ENCODE measurements at places on chromosomes 2 and 18.

DNA sequence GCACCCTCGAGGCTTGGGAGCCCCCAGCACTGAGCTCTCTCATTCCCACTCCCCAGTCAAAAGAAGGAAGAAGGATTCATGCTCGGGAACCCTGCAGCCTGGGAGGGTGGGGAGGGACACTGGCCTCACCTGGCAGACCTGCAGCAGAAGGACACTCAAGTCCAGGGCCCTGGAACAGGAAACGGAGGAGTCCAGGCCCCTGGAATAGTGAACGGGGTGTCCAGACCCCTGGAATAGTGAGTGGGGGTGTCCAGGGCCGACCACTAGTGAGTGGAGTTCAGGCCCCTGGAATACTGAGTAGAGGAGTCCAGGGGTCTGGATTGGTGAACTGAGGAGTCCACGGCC is 292.5 kb downstream of the NDUFA10 start:
- no peak for DNase-seq

DNA sequence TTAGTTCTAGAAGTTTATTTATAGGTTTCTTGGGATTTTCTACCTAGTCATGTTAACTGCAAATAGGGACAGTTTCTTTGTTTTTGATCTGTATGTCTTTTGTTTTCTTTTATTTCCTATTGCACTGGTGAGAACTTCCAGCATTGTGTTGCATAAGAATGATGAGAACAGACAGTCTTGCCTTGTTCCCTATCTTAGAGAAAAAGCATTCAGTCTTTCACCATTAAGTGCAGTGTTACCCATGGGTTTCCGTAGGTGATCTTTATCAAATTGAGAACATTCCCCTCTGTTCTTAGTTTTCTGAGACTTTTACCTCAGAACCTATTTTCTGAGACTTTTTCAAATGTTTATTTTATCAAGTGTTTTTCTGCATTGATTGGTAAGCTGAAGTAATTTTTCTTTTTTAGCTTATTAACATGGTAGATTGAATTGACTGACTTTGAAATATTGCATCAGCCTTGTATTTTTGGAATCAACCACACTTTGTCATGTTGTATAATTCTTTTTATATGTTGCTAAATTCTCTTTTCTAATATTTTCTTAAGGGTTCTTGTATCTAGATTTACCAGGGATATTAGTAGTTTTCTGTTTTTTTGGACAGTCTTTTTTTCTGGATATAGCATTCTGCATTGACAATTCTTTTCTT is 17.2 kb downstream of the MFSD6 start:
- DNase-seq = no peak

GRCh38 chr2:20577495-20578235 is 73.2 kb downstream of the HS1BP3 start:
- no peak for DNase-seq

DNA sequence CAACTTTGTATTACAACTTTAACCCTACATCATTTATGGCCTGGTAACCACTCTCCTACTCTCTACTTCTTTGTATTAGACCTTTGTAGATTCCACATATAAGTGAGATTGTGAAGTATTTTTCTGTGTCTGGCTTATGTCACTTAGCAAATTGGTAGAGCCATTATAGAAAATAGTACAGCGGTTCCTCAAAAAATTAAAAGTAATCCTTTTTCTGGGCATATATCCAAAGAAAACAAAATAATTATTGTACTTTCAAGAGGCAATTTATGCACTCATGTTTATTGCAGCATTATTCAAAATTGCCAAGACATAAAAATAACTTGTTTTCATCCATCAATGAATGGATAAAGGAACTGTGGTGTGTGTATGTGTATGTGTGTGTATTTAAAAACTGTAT is 537.5 kb upstream of the FSIP2 start:
- DNase-seq = no peak

DNA sequence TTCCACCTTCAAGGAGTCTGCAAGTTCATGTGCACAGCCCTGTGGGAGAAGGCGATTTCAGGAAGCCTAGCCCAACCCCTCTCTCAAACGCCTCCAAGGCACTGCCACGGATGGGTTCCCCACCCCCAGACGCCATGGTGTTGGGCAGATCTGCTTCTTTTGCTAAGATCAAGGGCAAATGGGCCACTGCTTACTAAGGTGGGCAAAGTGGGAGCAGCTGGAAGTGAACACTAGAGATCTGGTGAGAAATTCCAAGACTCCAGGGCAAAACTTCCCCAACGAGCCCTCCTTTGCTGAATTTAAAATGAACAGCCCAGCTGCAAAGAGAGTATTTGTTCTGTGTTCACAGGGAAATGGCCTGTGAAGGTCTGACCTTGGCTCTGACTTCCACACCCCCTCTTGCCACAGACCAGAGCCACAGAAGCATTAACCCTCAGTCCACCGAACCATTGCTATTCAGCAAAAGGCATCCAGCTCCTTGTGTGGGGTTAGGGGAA is 45.1 kb upstream of the ZBTB7C start:
- DNase-seq = no peak

DNA sequence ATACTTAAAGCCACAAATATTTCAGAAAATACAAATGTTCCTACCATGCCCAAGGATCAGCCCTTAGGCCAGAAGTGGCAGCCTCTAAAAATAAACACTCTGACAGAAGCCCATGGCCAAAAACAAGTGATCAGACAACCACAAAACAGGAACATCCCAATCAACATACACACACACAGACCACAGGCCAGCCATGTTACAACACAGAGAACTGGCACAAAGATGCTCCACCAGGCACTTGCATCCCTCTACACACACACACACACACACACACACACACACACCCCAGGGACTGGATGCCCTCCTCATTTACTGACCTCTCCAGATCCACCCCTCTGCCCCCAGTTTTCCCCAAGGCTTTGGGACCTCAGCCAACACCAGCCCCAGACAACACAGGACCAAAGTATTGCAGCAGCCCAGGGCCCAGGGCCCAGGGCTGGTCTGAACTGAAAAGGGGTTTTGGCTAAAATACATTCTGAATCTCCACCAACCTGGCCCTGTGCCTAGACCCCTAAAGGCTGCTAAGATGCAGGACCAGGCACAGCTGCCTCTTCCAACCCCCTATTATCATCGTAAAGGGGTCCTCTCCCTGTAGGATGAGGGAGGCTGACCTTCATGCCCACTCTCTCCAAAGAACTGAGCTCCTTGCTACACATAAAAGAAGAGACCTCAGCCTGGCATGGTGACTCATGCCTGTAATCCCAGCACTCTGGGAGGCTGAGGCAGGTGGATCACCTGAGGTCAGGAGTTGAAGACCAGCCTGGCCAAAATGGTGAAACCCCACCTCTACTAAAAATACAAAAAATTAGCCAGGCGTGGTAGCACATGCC is 151.4 kb downstream of the TNS1 start:
- DNase-seq = no peak

- DNase-seq = peak; percentile 63
Measured at GRCh38 chr2:206981739-206982340, 42.5 kb downstream of the CPO start.

GRCh38 chr18:13235981-13236380 is 17.4 kb downstream of the LDLRAD4 start:
- DNase-seq = peak; percentile 79

DNA sequence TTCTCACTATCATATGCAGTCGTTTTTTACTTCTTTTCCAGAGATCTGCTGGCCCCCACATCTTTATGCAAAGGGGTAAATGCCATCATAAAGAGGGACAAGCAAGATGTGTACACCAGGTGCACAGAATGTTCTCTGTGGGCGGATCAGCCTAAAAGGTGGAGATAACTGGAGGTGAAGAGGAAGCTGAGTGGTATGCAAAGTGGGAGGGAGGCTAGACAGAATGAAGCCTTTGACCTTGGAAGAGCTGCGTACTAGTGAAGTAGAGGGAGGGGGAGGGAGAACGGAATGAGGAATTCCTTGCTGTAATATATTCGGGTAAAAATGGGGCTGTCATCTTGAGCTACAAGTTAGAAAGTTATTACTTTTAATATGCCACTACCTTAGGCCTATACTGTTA is 287.5 kb upstream of the VRK2 start:
- DNase-seq = no peak

GRCh38 chr2:233810385-233810784 is 32.3 kb downstream of the MROH2A start:
- no peak for DNase-seq

DNA sequence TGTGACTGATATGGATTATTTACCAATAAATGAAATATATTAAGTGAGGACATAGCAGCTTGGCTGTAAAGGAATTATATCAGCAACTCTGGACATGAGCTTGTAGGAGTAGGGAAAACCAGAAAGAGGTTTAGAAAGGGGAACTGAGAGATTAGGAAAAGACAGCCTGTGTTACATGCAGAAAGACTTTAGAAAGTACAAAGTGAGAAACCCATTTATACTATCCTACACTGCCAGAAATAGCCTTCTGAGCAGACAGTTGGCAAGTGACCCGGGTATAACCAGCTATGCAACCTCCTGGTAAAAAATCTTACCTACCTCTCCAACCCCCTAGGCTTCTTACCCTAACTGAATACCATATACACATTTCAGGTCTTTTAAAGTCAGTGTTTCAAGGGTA is 134.1 kb downstream of the ANKRD44 start:
- DNase-seq = no peak

GRCh38 chr2:227608561-227609338 is 5.9 kb downstream of the SCYGR3 start:
- DNase-seq = no peak

DNA sequence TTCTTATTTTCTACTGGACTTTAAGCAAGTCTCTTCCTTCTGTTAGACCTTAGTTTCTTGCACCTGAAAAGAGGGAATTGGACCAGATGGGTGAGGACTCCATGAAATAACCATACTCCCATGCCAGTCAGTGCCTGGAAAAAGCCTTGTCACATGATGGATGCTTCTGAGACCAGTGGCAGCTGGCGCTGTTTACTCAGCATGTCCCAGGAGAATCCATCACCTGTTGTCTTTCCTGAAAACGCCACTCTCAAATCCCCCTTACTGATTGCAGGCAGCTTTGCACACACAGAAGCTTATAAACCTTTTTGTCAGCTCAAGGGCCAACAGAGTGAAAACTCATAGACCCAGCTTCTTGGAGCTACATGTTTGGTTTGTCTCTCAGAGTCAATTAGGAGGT is 117.6 kb downstream of the POLE4 start:
- peak; percentile 99 for DNase-seq

- DNase-seq = peak; percentile 72
Measured at GRCh38 chr2:197191177-197191939, 119.2 kb downstream of the ANKRD44 start.

- no peak for DNase-seq
Measured at GRCh38 chr18:74832999-74833398, 235.3 kb downstream of the ZNF407 start.

DNA sequence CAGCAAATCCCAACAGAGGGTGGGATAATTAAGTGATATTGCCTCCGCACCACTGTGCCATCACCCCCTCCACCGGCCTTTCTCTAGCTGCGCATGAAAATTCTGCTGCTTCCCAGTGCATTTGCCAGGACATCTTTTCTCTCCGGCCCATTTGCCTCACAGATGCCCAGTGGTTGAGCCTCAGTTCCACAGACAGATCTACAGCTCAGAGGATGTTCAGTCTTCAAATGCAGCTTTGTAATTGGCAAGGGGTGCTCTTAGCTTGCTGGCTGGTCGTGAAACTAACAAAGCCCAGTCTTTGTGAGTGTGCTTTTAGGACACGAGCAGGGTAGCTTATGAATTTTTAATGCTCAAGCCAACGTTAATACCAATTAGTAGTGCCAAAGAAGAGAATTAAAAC is 253.3 kb upstream of the REV1 start:
- DNase-seq = no peak

GRCh38 chr2:4539121-4539520 is 835.7 kb downstream of the DCDC2C start:
- no peak for DNase-seq

DNA sequence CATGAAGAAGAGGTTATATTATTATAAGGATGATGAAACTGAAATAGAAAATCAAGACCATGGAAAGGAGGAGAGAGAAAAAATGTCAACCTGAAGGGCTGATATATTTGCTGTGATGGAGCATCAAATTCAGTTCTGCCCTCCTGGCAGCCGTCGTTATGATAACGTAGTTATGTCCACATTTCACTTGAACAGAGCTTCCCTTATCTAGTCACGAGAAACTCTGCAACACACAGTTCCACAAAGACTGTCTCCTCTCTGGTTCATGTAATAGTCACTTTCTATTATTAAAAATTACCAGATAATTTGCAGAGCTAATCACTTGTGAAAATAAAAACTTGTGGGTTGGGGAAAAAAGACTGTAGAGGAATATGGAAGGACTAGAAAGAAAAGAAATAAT is 19.5 kb upstream of the RBMS1 start:
- no peak for DNase-seq

All from NCI-H2171 treated with DMSO at 0.1 percent for 48 hours (cell line).